ENCODE measurements at places on chromosomes 13 and 19.

DNA sequence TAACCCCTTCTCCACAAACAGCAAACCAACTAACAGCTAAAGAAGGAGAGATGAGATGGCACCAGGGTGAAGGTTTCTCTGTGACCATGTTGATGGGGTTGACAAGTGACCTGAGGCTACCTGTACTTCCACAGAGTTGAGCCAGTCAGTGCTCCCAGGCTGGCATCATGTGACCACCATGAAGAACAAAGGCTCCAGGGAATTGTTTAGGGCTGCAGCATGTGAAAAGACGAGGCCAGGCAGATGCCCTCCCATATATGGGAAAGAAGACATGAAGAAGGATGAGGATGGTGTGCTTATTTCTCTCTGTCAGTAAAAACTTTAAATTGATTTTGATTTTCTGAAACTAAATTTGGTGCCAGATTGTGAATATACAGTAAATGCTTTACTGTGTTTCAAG, 220.6 kb downstream of the OLFM4 start:
- DNase-seq: no peak

- no peak for DNase-seq
Observed at GRCh38 chr13:66364346-66364745, 865.8 kb downstream of the PCDH9 start.

DNA sequence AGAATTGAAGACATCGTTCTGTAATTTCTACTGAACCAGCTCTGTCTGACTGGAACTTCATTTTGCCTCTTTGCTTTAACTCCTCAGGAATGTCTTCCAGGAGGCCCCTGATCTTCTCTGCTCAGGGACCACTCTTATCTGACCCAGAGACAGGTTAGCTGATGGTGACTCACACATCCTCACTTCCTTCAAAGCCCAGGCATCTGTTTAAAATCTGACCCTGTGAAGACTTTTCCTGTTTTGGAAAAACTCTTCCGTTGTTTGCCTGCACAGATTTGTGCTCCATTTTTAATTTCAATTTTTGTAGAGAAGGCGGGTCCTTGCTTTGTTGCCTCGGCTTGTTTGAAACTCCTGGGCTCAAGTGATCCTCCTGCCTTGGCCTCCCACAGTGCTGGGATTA, 1.6 kb downstream of the ARL11 start:
- DNase-seq: no peak

DNA sequence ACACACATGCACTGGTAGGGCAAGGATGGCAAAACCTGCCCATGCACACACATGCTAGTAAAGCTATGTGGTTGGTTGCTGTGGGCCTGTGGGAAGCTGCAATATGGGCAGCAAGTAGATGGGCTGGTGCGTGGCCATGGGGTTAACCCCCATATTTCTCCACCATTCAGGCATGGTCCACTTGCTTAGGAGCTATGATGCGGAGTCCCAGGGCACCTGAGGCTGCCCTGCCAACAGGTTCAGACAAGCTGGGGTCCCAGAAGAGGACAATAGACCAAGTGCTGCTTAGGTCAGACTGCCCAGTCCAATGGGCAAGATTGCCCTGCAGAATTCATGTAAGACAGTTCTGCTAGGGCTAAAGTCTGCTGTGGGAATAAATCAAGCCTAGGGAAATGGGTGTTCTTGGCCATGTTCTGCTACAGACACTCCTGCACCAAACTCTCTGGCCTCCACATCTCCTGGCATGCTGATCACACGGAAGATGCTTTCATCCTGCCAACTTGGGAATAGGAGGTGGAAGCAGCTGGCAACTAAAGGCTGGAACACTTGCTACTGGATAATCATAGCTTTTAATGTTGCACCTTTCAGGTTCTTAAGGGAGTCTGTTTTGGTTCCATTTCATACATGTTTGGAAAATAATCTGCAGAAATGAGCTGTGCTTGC, 646.3 kb upstream of the SLITRK1 start:
- no peak for DNase-seq

- DNase-seq: no peak
Observed at GRCh38 chr13:113359571-113359970, 4.4 kb downstream of the GRTP1 start.

- no peak for DNase-seq
Observed at GRCh38 chr13:100694722-100695508, 20.3 kb upstream of the TMTC4 start.

- DNase-seq: no peak
Observed at GRCh38 chr13:93116809-93117208, 109.8 kb upstream of the GPC6 start.

GRCh38 chr13:114019367-114019766, 45.5 kb upstream of the C13orf46 start:
- no peak for DNase-seq

- DNase-seq: no peak
Observed at GRCh38 chr13:46359714-46360113, 27.3 kb downstream of the RUBCNL start.

- DNase-seq: no peak
Observed at GRCh38 chr19:2854849-2855248, 12.3 kb upstream of the ZNF556 start.

DNA sequence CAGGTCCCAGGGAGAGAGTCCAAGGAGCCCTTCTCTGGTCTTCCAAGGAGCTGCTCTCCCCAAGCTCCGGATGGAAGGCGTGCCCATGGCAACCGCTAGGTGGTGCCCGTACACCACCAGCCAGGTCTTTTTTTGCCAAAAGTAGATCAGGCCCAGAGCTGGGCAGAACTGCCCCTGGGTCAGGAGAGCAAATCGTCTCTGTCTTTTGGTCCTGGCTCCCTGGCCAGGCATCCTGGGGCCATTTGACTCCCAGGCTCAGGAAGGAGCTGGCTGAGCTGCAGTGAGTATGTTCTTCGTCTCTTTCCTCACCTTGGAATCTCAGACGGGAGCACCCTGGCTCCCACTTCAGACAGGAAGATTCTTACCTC, 24.6 kb upstream of the BCL3 start:
- DNase-seq: peak; percentile 66

DNA sequence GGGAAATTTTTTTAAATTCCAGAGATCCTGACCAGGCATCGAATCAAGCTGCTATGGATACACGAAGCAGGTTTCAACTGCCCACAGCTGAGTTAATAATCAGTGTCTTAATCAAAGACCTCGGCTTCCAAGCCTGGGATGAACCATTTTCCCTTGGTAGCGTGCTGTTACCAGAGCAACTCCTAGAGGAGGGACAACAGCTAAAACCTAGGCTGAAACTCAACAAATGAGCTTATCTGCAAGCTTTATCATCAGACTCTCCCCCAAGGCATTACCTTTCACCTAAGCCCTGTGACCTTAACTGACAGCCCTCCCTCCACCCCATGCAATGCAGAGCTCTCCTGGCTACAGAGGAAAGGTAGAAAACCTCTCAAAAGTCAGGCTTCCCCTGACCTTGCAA, 39.7 kb downstream of the RCBTB1 start:
- no peak for DNase-seq

- peak; percentile 78 for DNase-seq
Observed at GRCh38 chr19:33778089-33778791, 18.4 kb upstream of the KCTD15 start.

GRCh38 chr13:100273138-100273537, 184.2 kb downstream of the PCCA start:
- no peak for DNase-seq

GRCh38 chr19:46739290-46739771, 6.5 kb upstream of the FKRP start:
- DNase-seq: no peak

GRCh38 chr13:114107686-114108081, 24.7 kb downstream of the RASA3 start:
- no peak for DNase-seq

DNA sequence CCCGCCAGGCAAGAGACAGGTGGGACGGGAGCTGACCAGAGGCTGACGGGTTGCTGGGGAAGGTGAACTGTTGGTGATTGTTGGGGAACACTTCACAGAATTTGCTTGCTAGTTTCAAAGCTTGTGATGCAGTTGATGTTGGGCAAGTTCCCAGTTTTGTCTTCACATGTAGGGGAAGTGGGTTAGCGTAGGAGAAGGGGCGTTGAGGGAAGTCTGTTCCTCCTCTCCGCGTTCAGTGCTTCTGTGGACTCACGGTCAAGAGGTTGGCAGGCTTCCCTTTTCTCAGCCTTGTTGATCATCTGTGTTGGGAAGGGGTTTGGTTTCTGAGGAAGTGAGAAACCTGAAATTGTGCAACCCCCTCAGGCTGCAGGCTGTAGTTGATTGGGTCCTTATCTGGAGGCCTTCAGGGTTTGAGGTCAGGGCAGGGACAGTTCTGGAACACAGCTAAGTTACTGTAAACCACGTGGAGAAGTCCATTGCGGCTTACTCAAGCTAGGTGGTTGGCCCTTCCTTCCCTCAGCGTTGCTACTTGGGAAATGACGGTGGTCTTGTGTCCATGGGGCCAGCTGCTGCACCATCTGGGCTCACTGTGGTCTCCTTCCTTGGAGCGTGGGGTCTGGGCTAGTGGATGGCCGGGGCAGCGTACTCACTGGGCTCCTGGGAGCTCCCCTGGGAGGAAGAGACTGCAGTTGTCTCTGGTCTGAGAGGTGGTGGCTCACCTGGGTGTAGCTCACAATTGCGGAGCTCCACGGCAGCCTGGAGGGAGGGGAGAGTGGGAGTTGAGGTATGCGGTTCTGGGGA, 7.5 kb downstream of the RPS9 start:
- no peak for DNase-seq

- DNase-seq: no peak
Observed at GRCh38 chr13:98717256-98717655, 35.2 kb downstream of the SLC15A1 start.
